ENCODE measurements at places on chromosomes 11 and 22. TPM values are rescaled to one million over a fixed set of nuclear protein-coding genes. Genes with fewer than 3 reads are reported as not detected.

- DNase-seq, result no peak
- H3K27me3 ChIP-seq, result no peaks in the 10 kb centered on the region
- no peaks in the 10 kb centered on the region for H3K36me3 ChIP-seq
- peaks cover 5% of the 10 kb centered on the region for H3K4me1 ChIP-seq
- H3K4me3 ChIP-seq, result no peak overlapping the region
These were observed 82.5 kb downstream of the SGSM3 start for GRCh38 chr22:40452730-40453487.

- H3K4me1 ChIP-seq, result no peaks in the 10 kb centered on the region
- no peak for DNase-seq
- H3K4me3 ChIP-seq, result no peak overlapping the region
- H3K36me3 ChIP-seq, result no peaks in the 10 kb centered on the region
- no peak overlapping the region for H3K27ac ChIP-seq
These were observed 13.5 kb downstream of the FSHB start for GRCh38 chr11:30244265-30244664.

GRCh38 chr22:29200901-29201300 lies 4.8 kb upstream of the EMID1 start:
- no peak overlapping the region for H3K4me3 ChIP-seq
- no peaks in the 10 kb centered on the region for H3K36me3 ChIP-seq

P2RY2 gene
- 0.38 TPM for total RNA-seq

PDE2A gene
- 4.9 TPM for total RNA-seq
